ENCODE measurements at places on chromosomes 4 and X.
A peak's percentile ranks its signal among the peaks of the same experiment; 100 is the strongest.

- no peak for DNase-seq
Observed at GRCh38 chr4:1198098-1198844, 25.9 kb upstream of the SPON2 start.

- DNase-seq = no peak
Observed at GRCh38 chr4:153217440-153217839, 13.2 kb downstream of the TRIM2 start.

GRCh38 chrX:102659790-102660757, 8.8 kb downstream of the GPRASP1 start:
- DNase-seq = peak; percentile 63

- no peak for DNase-seq
Observed at GRCh38 chr4:81498046-81498445, 26.3 kb upstream of the RASGEF1B start.

DNA sequence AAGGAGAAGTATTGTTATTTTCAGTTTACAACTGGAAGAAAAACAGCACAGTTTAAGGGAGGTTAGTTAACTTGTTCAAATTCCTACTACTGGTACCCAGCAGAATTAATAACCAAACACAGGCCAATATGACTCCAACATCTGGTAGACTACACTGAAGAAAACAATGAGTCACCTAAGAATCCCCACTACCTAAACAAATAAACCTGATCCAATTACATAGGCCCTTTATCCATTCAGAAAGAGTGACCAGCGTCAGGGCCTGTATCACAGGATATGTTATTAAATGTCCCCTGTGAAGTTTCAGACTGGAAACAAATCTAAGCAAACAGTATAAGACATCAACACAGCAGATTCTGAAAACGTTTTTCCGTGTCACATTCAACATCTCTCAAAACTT, 492.5 kb upstream of the INTU start:
- no peak for DNase-seq

GRCh38 chr4:124682384-124682783, 30.1 kb downstream of the ANKRD50 start:
- no peak for DNase-seq

- DNase-seq = no peak
Observed at GRCh38 chrX:19705196-19705769, 182.1 kb downstream of the SH3KBP1 start.

GRCh38 chr4:151783867-151784266, 23.1 kb upstream of the GATB start:
- DNase-seq = no peak

- no peak for DNase-seq
Observed at GRCh38 chrX:70525733-70526132, 81.1 kb downstream of the DLG3 start.

DNA sequence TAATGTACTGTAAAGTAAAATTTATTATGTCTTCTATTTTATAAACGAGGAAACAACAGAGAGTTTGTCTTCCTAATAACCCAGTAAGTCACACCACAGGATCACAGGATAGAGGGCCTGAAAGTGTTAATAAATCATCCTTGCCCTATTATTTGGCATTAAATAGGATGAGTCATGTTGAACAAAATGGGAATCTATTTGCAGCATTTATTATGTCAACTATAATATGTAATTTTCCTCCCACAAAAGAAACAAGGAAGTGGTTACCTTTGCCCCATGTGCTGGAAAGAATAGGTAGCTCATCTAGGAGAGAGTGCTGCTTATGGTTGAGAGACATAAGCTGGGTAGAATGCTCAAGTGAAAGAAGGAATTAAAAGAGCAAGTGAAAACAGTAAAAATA, 237.6 kb upstream of the NDST3 start:
- DNase-seq = no peak

DNA sequence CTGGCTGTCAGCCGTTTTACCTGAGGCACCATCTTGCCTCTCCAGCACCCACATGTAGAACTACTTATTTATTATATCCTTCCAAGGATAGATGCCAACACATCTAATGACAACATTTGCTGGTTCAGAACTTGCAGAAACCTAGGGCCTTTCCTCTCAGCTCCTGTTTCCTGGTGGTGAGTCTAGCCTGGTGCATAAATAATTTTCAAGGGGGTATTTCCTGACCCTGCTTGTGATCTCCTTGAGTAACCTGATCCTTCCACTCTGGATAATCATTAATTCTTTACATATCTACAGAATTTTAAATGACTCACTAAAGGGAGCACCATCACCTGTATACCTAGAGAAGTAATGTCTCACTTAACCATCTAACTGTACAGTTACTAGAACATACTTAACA, 153.4 kb downstream of the PPARGC1A start:
- DNase-seq = no peak

DNA sequence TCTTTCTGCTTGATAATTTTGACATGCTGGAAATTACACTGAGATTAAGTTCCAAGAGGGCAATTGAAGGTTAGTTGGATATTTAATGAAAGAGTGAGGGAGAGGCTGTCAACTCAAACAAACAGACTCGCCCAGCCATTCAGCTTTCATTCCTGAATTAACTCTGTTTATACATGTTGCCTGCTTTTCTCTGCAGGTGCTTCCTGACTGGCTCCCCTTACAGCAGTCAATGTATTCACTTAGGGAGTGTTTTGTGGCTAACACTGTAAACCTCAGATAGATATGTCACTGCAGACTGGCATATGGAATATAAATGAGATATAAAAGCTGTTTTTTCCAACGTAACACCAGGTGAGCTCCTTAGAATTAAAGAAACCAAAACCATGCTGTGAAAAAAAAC, 28.7 kb downstream of the TMPRSS11A start:
- no peak for DNase-seq

GRCh38 chr4:8441499-8442091, 1.0 kb downstream of the TRMT44 start:
- DNase-seq = no peak

GRCh38 chrX:45986971-45987370, 558.2 kb downstream of the ZNF674 start:
- DNase-seq = no peak

DNA sequence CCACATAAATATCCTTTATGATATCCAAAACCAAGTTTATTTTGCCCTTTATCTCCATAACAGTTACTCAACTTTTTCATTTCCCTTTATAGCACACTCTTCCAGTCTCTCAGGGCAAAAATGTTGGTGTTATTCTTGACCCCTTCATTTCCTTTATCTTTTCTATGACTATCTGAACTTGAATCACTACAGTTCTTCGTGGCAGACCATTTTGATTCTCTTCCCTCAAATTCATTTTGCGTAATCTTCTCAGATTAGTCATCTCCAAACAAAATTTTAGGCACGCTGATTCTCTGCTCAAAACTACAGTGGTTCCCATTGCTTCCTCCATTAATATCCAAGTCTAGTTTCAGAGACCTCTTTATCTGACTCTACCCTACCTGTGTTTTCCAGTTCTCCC, 26.1 kb downstream of the RUFY3 start:
- no peak for DNase-seq

DNA sequence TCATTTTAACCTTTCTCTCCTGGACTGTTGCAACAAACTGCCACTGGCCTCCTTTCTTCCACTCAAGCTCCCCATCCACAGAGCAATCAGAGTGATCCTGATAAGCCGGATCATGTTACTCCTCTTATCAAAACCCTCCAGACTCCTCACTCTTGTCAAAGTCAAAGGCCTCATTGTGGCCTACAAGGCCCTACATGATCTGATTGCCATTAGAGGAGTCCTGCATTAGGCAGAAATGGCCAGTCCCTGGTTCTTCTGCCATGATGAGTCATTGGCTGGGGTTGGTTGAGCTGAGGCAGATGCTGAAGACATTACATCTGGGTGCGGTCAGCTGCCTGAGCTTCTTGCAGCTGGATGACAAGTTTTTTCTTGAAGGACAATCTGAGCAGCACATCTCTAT, 32.7 kb upstream of the CASK start:
- no peak for DNase-seq

DNA sequence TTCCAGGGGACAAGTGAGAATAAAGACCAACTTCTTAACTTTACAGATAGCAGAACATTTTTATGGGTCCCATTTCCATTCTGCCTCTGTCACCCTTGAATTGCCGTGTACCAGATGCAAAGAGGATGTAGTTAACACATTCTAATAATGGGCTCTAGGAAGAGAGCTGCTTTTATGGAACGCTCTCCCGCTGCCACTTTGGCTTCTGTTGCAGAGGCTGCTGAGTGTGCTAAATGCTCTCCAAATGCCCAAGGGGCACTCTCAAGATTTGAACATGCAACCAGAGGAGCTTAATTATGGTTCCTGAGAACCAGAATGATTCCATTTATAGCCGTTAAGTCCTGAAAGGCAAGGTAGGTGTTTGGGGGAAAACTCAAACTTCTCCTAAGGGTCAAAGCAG, 28.1 kb upstream of the GPC3 start:
- DNase-seq = no peak

DNA sequence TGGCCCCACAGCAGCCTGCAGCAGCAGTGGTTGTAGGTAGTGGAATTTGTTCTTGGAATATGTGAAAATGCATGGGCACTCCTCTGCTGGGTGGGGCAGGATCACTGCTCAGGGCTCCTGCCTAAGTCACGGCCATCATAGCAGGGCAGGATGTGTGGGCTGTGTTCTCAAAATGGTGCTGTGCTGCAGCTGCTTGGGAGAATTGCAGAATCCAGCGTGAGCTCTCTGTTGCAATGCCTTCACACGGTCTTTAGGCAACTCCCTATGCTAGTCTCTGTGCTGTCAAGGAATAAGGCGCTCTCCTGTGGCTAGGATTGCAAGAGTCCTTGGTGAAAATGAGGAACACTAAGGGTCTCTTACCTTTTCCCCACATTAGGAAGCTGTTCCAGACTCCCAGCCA, 42.9 kb downstream of the F8 start:
- DNase-seq = no peak

GRCh38 chr4:3227878-3228675, 20.9 kb upstream of the MSANTD1 start:
- no peak for DNase-seq

DNA sequence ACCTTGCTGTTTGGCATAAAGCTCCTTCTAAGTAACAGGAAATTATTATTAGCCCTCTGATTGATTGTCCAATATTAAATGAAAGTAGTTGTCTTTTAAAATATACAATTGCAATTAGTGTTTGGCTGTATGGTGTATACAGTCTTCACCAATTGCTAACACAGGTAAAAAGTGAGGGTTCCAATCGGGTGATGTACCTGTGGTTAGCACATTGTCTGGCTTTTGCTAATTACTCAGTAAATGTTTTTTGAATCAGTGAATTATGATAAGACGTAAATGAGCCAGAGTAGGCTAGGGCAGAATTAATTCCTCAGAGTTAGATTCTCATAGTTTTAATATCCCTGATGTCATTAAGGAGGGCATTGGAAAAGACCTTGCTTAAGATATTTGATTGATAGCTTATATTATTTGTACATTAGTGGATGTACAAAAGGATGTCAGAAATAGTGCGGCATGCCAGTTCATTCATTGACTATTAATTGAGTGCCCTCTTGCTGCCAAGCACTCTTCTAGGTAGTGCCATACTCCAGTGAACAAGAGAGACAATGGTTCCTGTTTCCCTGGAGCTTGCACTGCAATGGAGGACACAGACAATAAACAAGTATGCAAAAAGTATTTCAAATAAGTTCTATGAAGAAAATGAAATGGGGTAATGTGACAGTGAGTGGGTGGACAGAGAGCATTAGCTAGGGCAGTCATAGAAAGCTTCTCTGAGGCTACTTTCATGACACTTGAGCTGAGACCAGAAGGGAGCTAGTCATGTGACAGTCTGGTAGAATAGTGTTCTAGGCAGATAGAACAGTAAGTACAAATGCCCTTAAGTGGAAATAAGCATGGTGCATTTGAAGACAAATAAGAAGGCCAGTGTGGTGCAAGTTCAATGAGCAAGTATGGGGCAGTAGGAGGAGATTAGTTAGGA, 205.9 kb upstream of the CASK start:
- no peak for DNase-seq

DNA sequence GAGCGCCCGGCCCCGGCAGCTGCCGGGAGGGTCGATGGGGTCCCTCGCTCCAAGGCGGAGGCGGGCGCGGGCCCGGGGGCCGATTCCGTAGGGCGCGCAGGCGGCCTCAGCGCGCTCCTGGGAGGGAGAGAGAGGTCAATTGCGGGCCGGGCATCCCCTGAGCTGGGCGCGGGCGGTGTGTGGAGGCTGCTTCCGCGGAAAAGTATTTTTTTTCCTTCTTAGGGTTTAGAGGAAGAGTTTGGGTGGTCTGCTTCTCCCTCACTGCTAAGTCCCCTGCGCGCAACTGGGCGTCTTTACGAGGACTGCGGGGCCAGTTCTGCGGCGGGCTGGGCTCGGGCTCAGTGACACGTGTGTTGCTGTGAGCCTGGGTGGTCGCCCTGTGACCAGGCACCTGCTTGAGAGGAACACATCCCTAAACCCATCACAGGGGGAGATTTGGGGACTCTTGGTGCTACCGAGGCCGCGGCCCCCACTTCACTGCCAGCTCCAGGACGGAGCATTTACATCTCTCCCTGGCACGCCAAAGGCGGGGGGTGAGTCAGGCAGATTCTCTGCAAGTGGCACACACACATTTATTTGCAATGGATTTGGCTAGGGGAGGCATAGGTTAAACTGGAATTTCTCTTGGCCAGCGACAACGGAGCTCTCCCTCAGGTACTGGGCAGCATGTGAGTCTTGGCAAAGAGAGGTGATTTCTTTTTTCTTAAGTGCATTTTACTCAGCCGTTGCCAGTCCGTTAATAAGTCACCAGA, 151.2 kb upstream of the SLC4A4 start:
- no peak for DNase-seq

GRCh38 chr4:133776503-133776902, 425.1 kb downstream of the PABPC4L start:
- no peak for DNase-seq

- DNase-seq = no peak
Observed at GRCh38 chrX:70172221-70172620, 5.1 kb upstream of the DGAT2L6 start.

GRCh38 chr4:139978692-139979091, 175.3 kb downstream of the MAML3 start:
- DNase-seq = no peak

- no peak for DNase-seq
Observed at GRCh38 chr4:169601016-169601771, 11.2 kb downstream of the NEK1 start.

GRCh38 chrX:85544609-85545008, 165.1 kb upstream of the POF1B start:
- no peak for DNase-seq

GRCh38 chr4:125313497-125313896, 1.3 kb upstream of the FAT4 start:
- no peak for DNase-seq

- no peak for DNase-seq
Observed at GRCh38 chr4:102580463-102580842, 79.3 kb downstream of the NFKB1 start.

Measured in stimulated activated CD8-positive, alpha-beta memory T cell treated with anti-CD3 and anti-CD28 coated beads, Interleukin-4, amount 100 ng/mL, for 1 hour (primary cell).